Neural progenitor cell (in vitro differentiated cells): ENCODE measurements at places on chromosomes 1 and 21. TPM values are rescaled to one million over a fixed set of nuclear protein-coding genes. Genes with fewer than 3 reads are reported as not detected.

Gene GCLM
- total RNA-seq: 3.7 and 4.8 TPM in 2 replicates

Gene PRAMEF4
- total RNA-seq: not detected in 2 replicates

Gene AMPD1
- total RNA-seq: not detected in 2 replicates

Gene ETV3L
- total RNA-seq: 0.25 TPM in 1 of 2 replicates, not detected in the other

Gene TRIM58
- 0.09 and 0.26 TPM in 2 replicates for total RNA-seq

GRCh38 chr1:212593821-212594251, 14.7 kb upstream of the ATF3 start:
- no peak for DNase-seq

GRCh38 chr1:152946248-152946647, 758 bp upstream of the SPRR5 start:
- DNase-seq: no peak

DNA sequence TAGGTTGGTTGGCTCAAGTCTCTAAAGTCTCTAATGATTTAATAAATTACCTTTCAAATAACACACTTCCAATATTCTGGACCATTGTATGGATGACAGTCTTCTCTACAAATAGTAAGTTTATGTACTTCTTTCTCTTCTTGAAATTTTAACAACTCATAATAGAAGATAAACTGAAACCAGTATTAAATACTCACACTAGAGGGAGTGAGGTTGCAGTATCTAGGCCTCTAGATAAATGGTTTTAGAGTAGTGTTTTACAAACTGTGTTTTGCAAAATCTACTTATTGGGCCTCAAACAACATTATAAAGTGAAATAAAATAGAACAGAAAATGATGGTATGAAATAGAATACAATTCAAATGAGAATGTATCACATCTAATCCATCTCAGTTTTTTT, 479.9 kb upstream of the BRINP3 start:
- DNase-seq: no peak

GRCh38 chr1:236795757-236796667, 920 bp downstream of the MTR start:
- DNase-seq: peak; percentile 5

DNA sequence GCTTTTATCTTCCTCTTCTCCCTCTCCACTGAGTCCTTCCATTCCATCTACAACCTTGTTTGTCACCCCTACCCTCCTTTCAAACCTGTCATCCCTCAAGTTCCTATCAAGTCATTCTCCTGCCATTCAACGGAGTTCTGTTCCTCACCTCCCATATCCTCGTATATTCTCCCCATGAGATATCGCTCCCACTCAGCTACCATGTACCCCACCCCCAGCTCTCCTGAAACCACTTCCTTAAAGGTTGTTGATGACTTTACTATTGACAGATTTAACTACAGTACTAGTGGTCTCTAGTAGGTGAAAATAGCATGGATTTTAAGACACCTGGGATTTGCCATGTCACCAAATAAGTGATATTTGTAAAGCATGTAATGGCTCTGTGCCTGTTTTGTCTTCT, 107.4 kb upstream of the BARHL2 start:
- no peak for DNase-seq

- no peak for DNase-seq
These were observed 196.2 kb downstream of the C1orf94 start for GRCh38 chr1:34372891-34373290.
